ENCODE measurements at places on chromosomes 12 and 14.

DNA sequence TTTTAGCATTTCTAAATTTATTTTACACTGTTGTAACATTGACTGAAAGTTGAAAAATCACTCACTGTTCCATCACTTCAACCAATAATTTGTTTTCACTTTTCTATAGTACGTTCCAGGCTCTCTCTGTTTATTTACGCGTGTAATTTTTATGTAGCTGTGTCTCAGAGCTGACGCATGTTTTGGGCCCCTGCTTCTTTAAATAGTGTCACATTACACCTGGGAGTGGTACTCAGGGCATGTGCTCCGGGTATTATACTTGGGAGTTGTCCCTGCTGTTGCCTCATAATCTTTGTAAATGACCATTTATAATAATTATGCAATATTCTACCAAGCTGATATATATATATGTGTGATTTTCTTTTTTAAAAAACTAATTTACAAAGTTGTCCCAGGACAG, 132.8 kb upstream of the CPM start:
- no peak for DNase-seq

DNA sequence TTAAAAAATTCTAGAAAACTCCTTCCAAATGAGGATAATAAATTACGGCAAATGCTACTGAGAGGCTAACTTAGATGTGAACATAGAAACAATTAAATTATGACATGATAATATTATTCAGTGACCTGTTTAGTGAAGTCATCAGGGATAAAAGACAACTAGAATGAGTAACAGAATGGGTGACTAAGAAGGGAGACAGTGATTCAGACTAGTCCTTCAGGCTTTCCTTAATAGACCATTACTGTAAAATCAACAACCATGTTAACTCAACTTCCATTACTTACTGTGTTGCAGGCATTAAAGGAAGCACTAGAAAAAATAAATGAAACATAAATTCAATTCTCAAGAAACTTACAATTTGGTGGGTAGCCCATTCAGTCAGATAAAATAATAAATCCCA, 543.9 kb upstream of the LRFN5 start:
- no peak for DNase-seq

DNA sequence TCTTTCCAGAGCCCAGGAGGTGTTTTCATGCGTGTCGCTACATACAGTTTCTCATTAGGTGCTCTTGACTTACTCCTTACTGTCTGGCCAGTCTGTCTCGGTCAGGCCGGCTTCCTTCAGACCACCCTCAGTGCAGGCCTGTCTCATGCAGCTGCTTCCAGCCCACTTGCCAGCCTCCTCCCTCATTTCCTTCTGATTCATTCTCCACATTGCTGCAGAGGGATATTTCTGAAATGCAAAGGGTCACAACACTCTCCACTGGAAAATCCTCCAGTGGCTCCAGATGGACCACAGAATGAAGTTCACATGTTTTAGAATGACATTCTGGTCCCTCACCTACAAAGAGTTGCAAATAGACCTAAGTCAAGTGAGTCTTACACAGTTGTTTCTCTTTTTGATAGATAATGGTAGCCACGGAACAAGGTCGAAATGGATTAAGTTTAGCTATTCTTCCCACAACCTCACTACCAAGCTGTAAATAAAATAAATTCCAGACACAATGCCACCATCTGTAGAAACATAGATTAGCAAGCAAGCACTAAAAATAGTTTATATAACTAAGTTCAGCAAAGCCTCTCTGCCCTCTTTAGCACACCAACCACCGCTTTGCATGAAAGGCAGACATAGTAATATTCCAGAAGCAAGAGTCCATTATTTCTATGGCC, 146.9 kb downstream of the ESR2 start:
- DNase-seq = no peak

GRCh38 chr12:39807043-39807442, 187.4 kb upstream of the ABCD2 start:
- DNase-seq = no peak

GRCh38 chr14:23361320-23361719, 3.7 kb downstream of the EFS start:
- no peak for DNase-seq

DNA sequence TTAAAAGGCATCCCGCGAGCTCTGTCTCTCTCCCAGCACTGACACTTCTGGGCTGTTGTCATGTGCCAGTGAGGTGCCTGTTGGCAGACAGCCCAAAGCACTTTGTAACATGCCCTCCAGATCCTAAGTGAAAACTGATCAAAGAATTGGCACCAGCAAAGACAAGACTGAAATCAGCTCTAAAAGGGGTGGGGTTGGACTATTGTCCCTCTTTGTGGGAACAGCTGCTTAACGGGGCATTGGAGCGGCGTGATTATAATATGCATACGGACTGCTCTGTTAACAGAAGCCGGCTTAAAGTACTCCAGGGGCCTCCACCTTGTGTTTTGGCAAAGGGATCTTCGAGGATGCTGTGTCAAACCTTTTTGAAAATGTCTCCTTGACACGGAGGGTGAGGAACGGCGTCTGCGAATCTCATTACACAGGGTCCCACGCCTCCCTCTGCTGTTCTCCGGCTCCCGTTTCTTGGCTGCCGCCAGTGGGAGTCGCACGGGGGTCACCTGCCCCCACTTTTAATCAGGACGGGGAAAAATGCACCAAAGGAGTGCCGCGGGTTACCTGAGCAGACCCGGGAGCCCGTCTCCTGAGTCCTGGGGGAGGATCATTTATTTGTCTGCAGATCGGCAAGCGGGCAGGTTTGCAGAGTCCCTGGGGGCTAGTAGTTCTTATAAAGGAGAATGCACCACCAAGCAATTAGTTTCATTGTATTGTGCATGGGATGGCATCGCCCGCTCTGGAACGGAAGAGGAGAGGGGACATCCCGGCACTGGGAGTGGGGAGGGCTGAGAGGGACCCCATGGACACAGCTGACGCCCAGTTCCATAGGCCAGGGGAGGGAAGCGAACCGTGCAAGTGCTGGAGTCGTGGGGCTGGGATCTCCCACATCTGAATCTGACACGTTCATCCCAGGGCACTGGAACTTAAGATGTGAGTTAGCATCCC, 44.3 kb downstream of the SPRING1 start:
- no peak for DNase-seq

DNA sequence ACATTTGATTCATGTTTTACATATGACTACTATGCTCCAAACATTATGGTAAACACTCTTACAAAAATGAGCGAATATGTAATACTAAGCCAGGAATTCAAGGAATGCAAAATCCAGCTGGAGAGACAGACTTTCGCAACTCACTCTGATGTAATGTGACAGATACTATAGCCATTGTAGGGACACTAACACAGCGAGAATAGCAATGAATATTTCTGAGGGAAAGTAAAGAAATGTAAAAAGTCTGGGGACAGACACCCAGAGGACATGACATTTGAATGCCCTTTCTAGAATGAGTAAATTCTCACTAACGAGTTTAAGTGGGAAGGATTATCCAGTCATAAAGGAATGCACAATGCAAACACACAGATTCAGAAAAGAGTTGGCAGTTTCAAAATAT, 121.9 kb downstream of the PIK3C2G start:
- DNase-seq = no peak

DNA sequence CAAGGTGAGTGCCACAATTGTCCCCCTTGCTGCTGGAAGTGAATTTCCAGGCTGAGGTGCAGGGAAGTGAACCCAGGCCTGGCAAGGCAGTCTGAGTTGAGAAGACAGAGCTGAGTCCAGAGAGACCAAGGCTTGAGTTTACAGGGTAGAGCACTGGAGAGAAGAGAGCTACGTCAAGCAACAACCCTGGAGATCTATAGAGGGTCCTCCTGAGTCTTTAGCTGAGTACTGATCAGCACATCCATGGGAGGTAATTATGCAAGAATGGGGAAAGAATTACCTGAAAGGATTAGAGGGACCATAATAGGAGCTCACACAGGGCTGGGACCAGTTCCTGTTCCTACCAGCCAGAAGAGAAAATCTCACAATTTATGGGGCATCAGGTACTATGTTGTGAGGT, 190.7 kb downstream of the NEDD1 start:
- DNase-seq = no peak

DNA sequence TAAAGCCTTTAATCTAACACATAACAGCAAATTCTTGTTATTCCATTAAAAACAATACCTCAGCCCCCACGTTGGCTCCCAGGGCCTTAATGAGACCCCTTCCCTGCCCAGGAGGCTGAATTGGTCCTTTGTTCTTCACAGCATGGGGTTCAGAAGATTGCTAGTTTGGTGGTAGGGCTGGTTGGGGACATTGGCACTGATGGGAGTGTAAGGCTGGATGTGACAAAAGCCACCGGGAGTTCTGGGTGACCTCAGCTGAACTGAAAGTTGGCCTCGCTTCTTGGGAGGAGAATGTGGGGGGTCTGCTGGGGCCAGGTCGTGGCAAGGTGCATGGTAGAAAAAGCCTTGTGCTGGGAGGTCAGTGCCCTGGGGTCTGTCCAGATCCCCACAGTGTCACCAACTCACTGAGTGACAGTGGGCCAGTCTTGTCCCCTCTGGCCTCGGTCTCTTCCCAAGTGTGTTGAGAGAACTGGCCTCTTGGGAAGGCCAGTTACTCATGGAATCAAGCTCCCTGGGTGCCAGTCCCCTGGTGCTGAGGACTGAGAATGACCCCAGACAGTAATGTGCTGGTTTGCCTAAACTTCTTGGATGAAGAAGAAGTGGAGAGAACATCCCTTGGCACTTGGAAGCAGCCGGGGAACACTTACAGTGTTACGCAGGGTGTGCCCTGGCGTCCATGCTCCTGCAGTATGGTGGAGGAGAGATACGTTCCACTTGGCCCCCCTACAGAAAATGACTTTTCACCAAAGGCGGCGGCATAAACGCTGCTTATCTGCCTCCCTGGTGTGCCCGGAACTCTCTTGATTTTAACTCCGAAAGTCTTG, 283.7 kb upstream of the RTL1 start:
- no peak for DNase-seq

GRCh38 chr12:78441737-78442453, 422.7 kb upstream of the SYT1 start:
- no peak for DNase-seq

DNA sequence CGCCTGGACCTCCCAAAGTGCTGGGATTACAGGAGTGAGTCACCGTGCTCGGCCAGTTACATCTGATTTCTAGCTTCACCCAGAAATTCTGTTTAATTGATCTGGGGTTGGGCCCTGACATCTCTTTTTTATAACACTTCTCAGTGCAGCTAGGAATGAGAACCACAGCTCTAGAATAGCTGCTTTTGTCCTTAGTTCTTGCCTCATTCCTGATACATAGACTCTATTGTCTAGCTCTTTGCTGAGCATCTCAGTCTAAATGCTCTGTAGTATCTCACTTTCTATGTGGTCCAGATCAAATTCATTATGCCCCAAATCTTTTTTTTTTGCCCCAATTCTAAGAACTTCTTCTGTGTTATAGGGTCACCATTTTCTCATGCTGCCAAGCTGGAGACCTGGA, 29.9 kb upstream of the FUT8 start:
- no peak for DNase-seq

GRCh38 chr14:61385002-61385685, 63.8 kb downstream of the PRKCH start:
- peak; percentile 33 for DNase-seq

- DNase-seq = peak; percentile 17
These were observed 154.2 kb upstream of the PARP11 start for GRCh38 chr12:4027412-4027811.

- no peak for DNase-seq
These were observed 6.3 kb upstream of the TPCN1 start for GRCh38 chr12:113214895-113215400.

DNA sequence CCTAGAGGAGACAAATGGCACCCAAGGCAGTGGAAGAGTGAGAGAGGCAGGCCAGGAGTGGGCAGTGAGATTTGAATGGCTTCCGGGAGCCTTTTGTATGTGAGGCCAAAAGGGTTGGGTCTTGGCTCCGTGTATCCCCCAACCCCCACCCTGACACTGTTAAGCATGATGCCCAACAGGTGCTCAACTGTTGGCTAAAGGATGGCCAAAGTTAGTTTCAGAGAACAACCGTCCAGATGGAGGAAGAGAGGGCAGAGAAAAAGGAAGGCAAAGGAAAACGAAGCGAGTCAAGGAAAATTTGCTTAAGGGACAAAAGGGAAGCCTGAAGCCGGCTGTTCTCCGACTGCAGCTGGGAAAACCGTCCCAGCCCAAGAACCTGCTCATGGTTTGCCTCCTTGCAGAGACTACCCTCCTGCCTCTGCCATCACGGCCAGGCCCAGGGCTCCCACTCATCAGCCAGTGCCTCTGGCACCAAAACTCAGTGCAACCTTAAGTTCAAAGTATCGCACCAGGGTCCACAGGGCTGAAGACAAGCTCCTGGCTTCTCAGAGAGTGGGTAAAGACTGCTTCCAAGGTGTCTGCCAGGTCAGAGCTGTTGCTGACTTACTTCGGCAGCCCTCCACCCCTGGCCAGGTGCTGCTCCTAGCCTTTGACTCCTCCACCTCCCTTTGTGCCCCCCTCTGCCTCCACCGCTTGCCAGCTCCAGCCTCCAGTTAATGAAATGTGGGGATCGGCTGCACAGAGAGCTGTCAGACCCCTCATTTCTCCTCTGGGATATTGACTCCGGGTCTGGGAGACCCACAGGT, 4.2 kb upstream of the C1QL4 start:
- no peak for DNase-seq

DNA sequence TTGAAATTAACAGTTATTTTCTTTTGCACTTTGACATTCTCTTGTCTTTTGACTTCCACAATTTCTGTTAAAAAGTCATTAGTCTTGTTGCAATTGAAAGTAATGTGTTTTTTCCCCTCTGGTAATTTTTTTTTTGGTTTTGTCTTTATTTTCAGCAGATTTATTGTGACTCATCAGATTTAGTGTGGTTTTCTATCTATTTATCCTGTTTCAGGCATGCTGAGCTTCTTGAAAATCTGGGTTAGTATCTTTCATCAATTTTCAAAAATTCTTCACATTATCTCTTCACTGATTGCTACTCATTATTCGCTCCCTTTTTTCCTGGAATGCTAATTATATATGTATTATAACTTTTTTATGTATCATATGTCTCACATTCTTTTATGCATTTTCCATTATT, 15.3 kb upstream of the NTF3 start:
- DNase-seq = no peak
